ENCODE measurements at places on chromosomes 5 and 9. TPM values are rescaled to one million over a fixed set of nuclear protein-coding genes. Genes with fewer than 3 reads are reported as not detected.

The LECT2 gene
- not detected for total RNA-seq

The PTPN3 gene
- total RNA-seq = 18.8 TPM

The SNCB gene
- not detected for total RNA-seq

The MARVELD2 gene
- total RNA-seq = 30.9 TPM

The NIM1K gene
- 5.8 TPM for total RNA-seq

The FOXD4L6 gene
- not detected for total RNA-seq

The GMCL2 gene
- total RNA-seq = not detected

The TRIM52 gene
- 23.2 TPM for total RNA-seq

DNA sequence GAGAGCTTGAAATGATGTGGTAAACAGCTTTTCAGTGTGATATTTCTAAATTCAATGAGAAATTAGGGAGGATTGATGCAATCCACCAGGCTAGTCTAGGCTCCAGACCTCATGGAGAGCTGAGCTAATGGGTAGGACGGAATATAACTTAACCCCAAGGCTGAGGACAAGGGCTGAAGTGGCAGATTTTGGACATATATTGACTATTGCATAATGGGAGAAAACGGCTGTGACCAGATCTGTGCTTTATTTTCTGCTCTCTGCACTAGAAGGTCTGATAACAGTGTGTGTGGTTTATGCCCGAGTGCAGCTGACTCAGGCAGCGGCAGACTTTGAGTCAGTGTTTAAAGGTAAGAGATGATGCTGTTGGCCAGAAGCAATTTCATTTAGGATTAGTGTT lies 70.6 kb downstream of the ACTBL2 start:
- no peak for DNase-seq

DNA sequence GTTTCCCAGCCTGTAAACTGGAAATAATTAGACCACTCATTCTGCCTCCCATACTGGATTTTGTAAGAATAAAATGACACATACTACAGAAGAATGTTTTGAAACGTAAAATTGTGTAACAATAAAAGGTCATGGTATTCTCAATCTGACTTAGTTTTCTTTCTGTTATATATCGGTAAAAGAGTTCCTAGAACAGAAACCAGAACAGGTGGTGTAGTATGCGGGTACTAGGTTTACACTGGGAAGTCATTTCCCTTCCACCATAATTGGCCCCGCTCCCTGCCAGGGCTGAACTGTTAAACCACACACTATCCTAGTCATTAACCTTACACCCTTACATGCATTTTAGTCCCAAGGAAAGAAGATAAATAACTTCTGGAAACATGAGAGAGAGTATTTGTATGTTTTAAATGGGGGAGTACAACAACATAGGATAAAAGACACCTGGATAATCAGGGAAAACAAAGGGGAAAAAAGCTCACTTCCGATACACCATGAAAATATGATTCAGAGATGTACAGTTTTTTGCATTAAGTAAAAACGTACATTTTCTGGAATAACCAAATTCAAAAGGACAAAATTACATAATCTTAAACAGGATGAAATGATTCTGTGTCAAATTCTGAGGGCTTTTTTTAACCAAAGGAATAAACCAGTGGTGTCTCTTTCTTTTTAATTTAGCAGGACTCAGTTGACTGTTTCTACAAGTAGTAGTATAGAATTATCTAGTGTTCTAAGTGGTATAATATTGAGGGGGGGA lies 199.7 kb downstream of the GLIS3 start:
- no peak for DNase-seq

- DNase-seq = no peak
Measured at GRCh38 chr5:126875303-126875785, 98.4 kb downstream of the LMNB1 start.

GRCh38 chr9:92970467-92970923 lies 23.2 kb downstream of the FGD3 start:
- peak; percentile 54 for DNase-seq

- DNase-seq = no peak
Measured at GRCh38 chr5:140550147-140551079, 3.0 kb downstream of the EIF4EBP3 start.

- no peak for DNase-seq
Measured at GRCh38 chr5:149221326-149221725, 50.3 kb upstream of the AFAP1L1 start.

- DNase-seq = peak; percentile 98
Measured at GRCh38 chr5:80654391-80655230, at the start of the genes DHFR and MSH3. TSS of gene DHFR (minus strand) at chr5:80654983. CDS start at chr5:80654489, 494 bp downstream. TSS of gene MSH3 (plus strand) at chr5:80654652. CDS start at chr5:80654728, 76 bp downstream.

DNA sequence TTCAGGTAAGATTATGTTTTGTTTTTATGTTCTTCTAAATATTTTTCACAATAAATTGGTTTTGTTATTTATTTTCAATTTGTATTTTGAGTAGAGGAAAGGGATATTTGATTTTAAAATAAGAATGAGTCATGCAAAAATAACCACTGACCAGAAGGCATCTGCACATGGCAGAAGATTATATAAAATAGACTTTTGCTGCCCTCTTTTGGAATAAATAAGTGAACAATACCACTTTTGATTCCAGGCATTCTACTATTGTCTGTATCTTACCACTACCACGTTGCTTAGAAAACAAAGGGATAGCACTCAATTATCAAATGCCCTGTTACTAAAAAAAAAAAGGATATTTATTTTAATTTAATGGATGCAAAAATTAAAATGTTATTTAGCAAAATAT lies 227.3 kb upstream of the ITGA1 start:
- DNase-seq = no peak

DNA sequence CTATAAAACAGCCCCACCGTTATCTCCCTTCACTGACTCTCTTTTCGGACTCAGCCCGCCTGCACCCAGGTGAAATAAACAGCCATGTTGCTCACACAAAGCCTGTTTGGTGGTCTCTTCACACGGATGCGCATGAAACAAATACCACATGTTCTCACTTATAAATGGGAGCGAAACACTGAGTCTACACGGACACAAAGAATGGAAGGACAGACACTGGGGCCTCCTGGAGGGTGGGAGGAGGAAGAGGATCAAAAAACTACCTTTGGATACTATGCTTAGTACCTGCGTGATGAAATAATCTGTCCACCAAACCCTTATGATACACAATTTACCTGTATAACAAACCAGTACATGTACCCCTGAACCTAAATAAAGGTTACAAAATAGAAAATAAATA lies 98.6 kb downstream of the ICE1 start:
- no peak for DNase-seq

GRCh38 chr5:127846884-127847283 lies 143.7 kb downstream of the CCDC192 start:
- no peak for DNase-seq

DNA sequence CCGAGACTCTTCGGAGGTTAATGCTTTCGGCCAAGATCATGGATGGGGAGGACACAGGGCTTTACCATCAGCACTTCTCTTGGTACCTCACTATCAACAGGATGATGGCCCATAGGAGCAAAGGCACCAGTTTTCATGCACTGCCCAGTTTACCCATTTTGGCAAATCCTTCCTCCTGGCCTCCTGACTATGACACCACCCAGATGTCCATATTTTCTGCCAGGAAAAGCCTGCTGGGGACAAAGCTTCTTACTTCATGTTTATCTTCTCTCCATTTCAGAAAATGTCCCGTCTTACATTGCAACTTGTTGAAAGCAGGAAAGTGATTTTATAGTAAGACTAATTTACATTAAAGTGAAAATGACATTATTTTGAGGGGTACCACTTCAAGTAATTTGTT lies 61.4 kb upstream of the GAS1 start:
- DNase-seq = no peak

GRCh38 chr5:94944160-94944559 lies 325.7 kb downstream of the SLF1 start:
- no peak for DNase-seq

GRCh38 chr9:19660019-19660418 lies 128.8 kb downstream of the SLC24A2 start:
- DNase-seq = no peak

- DNase-seq = no peak
Measured at GRCh38 chr5:170551076-170551475, 47.3 kb downstream of the KCNIP1 start.

DNA sequence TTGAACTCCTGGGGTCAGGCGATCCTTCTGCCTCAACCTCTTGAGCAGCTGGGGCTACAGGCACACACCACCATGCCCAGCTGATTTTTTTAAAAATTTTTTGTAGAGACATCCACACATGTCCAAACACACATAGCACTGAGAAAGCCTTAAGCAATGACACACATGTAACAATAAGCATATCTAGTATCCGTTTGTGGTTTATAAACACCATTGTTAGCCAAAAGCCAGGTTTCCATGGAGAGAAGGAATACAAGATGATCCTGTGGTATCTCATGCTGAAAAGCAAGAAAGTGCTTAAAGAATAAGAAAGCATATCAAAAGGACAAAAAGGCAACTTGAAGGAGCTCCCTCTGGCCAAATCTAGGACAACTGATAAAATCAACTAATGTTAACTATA lies 29.7 kb upstream of the SLC1A3 start:
- no peak for DNase-seq

DNA sequence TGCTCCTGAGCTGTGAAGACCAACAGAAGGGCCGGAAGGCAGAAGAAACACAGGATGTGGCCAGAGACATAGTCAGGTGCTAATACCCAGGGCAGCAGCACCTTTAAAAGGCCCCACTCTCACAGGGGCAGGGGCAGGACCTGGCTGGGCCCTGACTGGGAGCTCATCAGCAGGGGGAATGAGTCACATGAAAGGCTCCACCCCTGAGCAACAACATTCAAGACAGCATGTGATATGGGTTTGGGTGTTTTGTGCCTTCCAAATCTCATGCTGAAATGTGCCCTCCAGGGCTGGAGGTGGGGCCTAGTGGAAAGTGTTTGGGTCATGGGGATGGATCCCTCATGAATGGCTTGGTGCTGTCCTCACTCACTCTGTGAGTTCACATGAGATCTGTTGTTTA lies 181.7 kb downstream of the ERCC6L2 start:
- DNase-seq = no peak

DNA sequence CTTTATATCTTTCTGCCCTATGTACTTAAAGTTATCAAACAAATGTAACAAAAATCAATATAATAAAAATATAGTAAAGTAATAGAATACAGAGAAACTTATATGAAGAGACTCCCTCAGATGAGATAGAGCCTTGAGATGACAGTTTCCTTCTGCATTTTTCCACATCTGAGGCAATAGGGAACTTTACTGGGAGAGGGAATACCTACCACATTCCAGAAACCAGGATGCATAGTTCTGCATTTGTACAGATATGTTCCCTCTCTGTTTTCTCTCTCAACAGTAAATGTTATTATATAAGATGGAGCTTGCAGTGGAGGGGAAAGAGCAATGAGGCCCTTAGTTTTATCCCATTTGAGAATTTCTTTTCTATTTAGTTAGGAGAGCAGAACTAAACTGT lies 109.6 kb upstream of the KCNN2 start:
- no peak for DNase-seq

DNA sequence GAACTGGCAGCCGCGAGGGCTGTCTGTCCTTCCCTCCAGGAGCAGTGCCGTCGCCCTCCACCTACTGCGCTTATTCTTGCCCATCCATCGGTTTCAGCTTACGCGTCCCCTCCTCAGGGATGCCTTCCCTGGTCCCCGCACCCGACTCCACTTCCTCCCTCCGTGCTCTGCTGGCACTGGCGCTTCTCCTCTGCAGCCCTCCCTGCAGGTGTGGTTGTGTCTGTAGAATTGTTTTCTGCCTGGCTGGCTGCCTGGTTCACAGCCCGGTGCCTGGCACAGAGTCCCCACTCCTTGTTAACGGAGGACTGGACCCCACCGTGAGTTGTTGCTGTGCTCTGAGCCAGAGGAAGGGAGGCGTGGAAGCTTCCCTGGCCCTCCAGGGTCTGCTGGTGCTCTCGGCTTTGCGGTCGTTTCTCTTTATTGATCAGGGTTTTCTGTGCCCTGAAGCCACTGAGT lies 5.7 kb downstream of the NTMT1 start:
- DNase-seq = no peak

GRCh38 chr5:1771149-1772065 lies 28.2 kb downstream of the MRPL36 start:
- no peak for DNase-seq

DNA sequence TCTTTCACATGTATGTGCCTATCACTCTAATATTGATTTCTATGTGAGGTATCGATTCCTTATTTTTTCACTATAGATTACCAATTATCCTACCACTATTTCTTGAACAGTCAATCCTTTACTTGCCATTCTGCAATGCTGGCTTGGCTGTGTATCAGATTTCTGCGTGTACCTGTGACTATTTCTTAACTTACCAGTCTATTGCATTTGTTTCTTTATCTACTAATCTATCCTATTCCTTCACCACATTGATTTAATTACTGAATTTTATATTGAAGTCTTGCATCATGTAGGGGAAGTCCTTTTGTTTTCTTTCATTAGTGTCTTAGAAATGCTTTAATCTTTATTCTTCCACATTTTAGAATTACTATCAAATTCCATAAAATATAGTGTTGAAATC lies 684.8 kb downstream of the LRRC70 start:
- no peak for DNase-seq

DNA sequence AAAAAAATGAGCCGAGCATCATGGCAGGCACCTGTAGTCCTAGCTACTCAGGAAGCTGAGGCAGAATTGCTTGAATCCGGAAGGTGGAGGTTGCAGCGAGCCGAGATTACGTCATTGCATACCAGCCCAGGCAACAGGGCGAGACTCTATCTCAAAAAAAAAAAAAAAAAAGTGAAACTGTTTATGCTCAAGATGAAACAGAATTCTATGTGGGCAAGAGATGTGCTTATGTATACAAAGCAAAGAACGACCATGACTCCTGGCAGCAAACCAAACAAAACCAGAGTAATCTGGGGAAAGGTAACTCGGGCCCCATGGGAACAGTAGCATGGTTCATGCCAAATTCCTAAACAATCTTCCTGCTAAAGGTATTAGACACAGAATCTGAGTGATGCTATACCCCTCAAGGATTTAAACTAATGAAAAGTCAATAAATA lies 32.6 kb upstream of the PLAC8L1 start:
- DNase-seq = no peak

DNA sequence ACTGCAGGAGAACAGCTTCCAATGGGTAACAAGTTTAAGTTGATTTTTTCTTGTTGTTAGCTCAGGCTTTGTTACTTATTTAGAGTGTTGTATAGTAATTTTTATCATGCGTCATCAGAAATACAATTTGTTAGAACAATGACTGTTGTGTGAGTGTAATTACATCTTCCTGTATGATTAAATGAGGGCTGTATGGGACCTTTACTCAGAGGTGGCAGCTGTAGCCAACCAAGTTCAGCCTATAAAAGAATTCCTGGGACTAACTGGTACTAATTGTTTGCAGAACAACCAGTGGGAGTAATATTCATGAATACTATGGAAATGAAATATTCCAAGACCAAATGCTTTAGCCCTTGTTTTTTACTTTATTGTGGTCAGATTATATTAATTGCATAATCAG lies 30.8 kb upstream of the TJP2 start:
- no peak for DNase-seq

DNA sequence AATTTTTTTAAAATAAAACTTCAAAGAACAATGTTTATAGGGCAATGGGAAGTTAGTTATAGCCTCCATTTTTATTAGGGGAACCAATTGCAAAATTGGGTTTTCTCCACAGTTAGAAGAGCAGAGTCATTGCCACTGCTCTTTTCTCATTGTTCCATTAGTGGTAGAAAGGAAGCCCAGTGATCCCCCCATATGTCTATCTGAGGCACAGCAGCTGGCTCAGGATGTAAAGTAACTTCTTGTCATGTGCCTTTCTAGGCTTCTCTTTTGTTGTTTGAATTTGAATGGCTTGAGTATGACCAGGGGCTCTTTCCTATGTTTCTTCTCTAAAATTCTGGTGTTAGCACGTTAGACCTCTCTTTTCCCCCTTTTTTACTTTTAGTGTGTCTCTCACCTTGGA lies 61.2 kb downstream of the UBAP1 start:
- DNase-seq = no peak
